ENCODE measurements at places on chromosomes 7 and 10.

DNA sequence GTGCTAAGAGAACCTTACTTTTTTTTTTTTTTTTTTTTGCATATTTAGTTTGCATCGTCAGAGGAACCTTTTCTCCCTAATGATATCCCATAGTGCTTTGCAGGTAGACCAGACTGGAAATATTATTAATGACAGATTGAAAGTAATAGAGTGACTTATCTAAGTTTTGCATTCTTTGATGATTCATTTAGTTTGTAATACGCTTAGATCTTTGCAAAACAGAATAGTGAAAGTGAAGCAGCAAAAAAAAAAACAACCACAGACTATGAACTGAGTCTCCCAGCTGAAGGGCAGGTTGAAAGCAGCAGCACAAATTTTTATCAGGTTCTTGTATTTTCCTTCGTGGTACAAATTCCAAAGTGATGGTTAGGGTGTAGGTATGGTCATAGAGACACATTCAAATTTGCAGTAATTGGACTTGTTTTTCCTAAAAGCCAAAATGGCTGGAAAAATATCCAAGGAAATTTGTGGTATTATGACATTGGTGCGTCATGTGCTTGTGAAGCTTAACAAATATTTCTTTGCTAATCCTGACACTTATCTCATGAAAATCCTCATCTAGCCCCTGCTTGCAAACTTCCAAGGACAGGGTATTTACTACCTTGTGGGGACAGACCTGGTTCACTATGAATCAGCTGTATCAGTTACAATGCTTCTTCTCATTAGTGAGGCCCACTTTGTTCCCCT is 81.8 kb upstream of the CREB5 start:
- no peak for DNase-seq

GRCh38 chr10:33247221-33247922 is 87.1 kb downstream of the NRP1 start:
- no peak for DNase-seq

GRCh38 chr10:92492748-92493240 is 81.1 kb downstream of the IDE start:
- DNase-seq: no peak

DNA sequence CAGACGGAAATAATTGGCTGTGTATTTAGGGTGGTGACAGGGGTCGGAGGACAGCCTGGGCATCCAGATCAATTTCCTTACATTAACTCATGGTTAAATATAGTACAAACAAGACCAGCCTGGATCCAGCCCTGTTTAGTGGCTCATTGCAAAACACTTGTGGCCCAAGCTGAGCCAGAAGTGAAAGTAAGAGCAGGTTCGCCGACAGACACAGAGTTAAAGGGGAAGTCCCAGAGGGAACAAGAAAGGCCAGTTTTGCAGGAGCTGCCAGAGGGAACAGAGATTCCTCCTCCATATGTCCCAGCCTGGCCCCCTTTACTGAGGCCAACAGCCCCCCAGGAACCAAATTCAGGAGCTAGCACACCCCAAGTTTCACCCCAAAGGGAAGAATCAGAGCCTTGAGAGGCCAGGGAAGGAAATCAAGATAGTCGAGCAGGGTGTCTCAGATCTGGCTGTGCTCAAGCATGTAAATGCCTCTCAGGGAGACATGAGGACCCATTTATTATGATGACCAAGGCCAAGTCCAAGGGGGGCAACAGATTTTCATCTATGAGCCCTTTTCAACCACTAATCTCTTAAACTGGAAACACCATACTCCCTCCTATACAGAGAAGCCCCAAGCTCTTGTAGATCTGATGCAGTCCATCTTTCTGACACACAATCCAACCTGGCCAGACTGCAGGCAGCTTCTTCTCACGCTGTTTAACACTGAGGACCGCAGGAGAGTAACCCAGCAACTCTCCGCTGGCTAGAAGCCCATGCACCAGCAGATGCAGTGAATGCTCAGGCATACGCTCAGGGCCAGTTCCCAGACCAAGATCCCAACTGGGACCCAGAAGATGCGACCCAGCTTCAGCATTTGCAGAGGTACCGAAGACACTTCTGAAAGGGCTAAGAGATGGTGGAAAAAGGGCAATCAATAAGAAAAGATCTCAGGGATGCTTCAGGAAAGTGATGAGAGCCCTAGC is 15.9 kb upstream of the ADCK2 start:
- DNase-seq: no peak

DNA sequence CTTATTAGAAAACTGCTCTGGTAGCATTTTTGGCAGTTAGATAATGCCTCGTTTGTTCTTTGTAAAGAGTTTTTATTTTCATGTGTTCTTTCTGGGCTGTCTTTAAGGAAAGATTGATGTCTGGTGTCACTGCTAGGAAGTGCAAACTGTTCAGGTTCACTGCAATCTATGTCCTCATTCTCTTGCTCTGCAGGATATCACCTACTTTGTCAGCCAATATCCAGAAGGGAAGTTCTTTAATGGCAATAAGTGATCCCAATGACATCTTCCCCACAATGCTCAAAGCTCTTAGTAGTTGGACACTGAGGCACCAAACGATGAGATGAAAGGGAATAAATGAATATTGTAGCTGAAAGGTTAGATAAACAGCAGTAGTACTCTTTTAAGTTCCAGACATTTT is 115.1 kb downstream of the AGMO start:
- no peak for DNase-seq

DNA sequence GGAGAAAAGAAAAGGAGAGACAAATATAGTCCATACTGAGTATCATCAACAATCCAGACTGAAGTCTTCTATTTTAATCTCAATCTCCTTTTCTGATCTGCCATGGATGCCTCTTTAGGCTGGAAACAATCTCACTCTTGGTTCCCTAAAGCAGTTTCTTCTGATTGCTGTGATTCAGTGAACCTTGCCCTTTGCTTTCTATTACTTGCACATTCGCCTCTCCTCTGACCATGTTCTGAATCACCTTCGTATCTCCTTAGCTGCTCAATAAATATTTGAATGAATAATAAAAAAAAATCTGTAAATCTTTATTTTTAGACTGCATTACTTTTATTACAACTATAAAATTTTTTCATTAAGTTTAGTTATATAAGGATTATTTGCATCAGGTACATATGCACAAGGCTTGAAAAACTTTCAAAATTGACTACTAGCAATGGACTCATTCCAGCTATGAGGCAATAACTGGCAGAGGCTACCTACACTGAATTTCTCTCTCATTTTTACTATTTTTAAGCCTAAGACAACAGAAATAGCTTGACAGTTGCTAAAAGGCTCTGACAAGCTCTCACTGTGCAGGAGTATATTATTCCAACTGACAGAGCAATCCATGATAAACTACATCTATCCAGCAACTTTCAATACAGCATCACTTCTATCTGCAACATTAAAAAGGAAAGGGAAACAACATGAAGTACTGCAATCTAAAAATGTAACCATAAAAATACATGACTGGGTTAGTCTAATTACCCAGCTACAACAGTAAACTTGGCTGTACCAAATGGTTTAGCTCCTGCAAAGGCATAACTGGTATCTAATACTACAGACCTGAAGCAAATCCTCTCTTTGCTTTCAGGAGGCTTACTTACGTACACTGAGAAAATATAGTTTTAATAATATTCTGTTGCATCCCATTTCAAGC is 25.6 kb downstream of the TM9SF3 start:
- DNase-seq: no peak

DNA sequence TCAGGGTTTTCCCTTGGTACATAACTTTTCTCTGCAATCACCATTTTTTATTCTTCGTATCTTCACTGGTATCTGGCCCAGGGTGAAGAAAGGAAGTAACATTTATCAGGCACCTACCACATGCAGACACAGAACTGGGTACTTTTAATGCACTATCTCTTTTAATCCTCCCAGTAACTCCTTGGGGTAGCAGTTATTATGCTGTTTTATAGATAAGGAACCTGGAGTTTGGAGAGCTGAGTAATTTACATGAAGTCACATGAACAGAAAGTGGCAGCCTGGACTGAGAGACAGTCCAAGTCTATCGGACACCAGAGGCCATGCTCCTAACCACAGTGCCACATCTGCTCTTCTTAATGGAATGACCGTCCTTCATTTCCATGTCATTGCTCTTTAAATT is 117.1 kb upstream of the PODXL start:
- no peak for DNase-seq

GRCh38 chr7:139940866-139941265 is 111.8 kb downstream of the TBXAS1 start:
- DNase-seq: no peak

- no peak for DNase-seq
These were observed 398.1 kb downstream of the CDC14C start for GRCh38 chr7:49322476-49322875.

GRCh38 chr10:70885481-70885880 is 2.9 kb downstream of the PCBD1 start:
- no peak for DNase-seq

DNA sequence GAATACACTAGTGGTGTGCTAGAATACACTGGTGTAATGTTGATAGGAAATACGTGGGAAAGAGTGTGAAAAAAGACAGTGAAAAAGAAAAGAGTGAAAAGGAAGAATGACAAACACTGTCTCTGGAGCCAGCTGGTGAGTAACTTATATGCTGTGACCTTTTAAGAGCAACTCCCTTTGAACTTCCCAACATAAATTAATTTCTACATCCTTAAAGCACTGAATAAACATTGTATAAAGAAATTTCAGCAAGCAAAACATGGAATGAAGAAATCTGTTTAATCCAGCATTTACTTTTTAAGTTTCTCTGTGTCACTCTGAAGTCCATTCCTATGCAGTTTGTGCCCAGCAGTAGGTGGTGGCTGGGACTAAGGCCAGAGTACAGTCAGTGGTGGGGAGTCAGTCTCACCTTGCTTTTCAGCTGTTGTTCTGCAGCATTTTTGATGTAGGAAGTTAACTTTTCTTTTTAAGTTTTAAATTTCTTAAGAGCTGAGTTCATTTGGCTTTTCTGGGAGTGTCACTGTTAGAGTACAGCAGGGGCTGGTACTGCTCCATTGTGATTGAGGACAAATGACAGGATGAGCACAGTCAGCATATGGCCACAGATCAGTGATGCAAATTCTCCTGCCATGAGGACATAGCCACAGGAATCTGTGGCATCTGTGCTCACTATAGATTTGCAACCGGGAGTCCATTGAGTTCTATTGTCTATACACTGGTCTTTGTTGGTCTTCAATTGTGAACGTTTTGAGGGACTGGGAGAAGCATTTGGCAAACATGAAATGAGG is 321.8 kb downstream of the ZNF248 start:
- DNase-seq: no peak

GRCh38 chr7:96085953-96086352 is 235.9 kb downstream of the SLC25A13 start:
- no peak for DNase-seq

- DNase-seq: no peak
These were observed 83.6 kb upstream of the MPP7 start for GRCh38 chr10:28386503-28386868.

GRCh38 chr7:119842786-119843185 is 430.2 kb upstream of the KCND2 start:
- no peak for DNase-seq

GRCh38 chr7:118149394-118149793 is 34.6 kb upstream of the LSM8 start:
- no peak for DNase-seq

- DNase-seq: no peak
These were observed 331.1 kb downstream of the BICC1 start for GRCh38 chr10:58843760-58844159.
